ENCODE measurements at places on chromosomes 2 and 18.

DNA sequence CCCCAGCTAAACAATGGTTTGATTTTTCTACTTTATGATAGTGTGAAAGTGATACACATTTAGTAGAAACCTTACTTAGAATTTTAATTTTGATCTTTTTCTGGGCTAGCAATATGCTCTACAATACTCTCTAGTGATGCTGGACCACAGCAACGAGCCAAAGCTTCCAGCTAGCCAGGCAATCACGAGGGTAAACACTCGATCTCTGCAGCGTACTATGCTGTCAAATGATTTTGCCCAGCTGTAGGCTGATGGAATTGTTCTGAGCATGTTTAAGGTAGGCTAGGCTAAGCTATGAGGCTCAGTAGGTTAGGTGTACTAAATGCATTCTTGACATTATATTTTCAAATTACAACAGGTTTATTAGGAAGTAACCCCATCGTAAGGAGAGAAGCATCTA is 207.5 kb downstream of the LRRTM4 start:
- no peak for DNase-seq

GRCh38 chr18:9156604-9157249 is 20.1 kb downstream of the ANKRD12 start:
- no peak for DNase-seq

- no peak for DNase-seq
Measured at GRCh38 chr2:161209902-161210301, 49.7 kb downstream of the TANK start.

GRCh38 chr2:28420722-28421121 is 28.1 kb downstream of the FOSL2 start:
- DNase-seq: no peak

DNA sequence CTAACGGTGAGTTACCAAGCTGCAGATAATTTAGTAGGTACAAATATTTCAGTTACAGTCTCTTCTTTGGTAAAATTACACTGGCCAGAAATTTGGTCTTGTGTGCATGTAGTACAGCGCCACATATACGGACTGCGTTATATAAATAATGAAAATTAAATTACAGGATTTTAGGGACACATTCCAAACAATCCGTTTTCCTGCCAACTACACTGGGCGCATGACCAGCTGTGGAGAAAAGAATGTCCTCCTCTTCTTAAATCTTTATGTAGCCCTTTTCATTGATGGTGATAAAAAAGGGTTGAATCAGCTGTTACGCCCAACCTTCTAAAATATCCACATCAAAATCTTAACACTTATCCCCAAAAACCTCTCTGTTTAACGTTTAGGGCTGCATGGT is 37.5 kb downstream of the TCF4 start:
- no peak for DNase-seq

GRCh38 chr2:241865416-241865956 is 4.0 kb upstream of the RTP5 start:
- DNase-seq: no peak

DNA sequence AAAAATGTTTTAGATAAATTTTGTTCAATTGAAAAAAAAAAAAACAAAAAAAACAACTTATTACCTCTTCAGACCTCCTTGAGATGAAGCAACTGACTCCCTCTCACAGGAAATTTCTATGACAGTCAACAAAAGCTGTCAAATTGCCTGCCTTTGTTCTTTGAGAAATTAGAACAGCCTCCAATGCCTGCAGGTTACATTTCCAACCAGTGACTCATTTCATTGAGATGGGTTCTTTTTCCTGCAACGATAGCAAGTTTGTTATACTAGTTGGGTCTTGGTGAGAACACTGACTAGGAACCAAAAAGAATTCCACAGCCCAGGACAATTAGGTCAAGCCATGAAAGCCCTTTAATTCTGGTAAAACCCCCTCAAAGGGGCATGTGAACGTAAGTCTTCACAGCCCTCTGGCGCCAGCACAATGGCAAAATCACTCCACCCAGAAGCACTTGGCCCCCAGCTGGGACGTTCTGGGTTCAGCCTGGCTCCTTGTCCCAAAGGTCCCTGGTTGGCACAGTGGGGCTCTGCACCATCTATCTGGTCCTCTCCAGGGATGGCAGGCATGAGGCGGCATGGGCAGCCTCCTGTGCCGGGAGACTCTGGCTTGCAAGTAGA is 87.0 kb downstream of the SPP2 start:
- no peak for DNase-seq

DNA sequence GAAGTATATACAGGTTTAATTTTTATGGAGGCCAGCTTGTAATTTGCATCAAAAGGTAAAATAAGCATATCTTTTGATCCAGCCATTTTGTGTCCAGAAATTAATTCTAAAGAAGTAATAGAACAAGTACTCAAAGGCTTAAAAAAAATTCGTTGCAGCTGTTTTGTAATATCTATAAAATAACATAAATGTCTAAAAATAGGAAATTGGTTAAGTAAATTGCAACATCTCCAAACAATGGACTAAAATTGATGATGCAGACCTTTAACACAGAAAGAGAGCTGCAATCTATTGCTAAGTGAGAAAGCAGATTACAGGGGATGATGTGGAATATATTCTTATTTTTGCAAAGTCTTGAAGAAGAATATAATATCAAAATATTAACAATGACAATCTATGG is 19.4 kb downstream of the AAK1 start:
- no peak for DNase-seq

DNA sequence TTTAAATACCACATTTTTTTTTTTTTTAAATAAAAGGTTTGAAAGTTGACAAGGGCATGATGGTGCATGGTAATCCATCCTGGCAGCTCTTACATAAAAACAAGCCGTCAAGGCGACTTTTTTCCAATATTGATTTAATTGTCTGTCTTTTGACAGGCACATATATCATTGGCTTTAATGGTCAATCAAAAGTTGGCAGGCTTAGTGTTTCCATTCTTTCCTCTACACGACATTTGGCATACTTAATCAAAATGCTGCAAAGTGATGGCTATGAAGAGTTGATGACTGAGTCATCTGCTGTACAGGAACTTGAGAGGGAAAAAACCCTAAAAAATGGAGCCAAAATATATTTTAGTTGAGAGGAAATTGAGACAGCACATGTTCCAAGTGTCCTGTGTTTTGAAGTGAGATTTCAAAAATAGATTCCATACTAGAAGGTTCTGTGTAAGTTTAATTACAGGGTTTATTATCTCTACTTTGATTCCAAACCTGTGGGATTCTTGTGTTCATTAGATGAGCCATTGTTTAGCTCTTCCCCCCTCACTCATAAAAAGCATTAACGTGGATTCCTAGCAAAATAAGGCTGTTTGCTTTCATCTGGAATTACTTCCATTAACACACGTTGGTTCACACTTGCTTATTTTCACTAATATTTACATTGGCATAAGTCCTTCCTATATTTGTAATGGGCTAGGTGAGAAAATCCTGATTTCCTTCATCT is 3.2 kb downstream of the TSHZ1 start:
- no peak for DNase-seq

- DNase-seq: no peak
Measured at GRCh38 chr18:54737986-54738385, 90.3 kb upstream of the RAB27B start.
